ENCODE measurements at places on chromosomes 2 and 18.

- no peak for DNase-seq
Observed at GRCh38 chr2:130754811-130755210, 529 bp upstream of the AMER3 start.

DNA sequence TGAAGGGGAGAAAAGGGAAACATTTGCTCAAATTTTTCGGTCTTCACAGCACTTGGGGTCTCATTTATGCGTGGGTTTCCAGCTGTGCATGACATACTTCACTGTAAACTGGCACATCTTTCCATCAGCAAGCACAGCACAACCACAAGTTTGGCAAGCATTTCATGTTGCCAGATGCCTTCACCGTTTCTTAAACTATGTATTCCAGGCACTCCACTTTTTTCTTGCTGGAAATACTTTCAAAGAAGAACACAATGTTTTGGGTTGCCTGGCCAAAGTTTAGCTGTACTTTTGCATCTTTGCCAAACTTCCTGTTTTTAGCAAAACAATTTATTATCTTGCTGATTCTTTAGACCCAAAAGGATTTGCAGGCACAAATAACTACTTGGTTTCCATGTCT is 194.6 kb upstream of the MEIS1 start:
- no peak for DNase-seq

DNA sequence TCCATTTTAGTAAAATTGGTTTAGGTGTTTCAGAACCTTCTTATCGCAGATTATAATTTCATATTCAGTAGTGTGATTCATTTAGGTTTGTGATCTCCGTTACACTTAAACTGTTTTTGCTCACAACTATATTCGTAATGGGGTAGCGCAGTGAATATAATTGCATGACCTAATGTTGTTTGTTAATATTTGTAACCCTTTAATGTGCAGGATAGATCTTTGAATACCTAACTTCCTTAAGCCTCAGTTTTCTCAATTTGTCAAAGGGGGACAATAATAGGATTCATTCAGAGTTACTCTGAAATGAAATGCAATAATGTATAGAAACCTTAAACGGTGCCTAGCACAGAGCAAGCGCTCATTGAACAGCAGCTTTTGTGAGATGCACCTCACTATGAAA is 558 bp upstream of the ZDBF2 start:
- no peak for DNase-seq

GRCh38 chr2:147644491-147644890 is 200.3 kb upstream of the ACVR2A start:
- DNase-seq = no peak

DNA sequence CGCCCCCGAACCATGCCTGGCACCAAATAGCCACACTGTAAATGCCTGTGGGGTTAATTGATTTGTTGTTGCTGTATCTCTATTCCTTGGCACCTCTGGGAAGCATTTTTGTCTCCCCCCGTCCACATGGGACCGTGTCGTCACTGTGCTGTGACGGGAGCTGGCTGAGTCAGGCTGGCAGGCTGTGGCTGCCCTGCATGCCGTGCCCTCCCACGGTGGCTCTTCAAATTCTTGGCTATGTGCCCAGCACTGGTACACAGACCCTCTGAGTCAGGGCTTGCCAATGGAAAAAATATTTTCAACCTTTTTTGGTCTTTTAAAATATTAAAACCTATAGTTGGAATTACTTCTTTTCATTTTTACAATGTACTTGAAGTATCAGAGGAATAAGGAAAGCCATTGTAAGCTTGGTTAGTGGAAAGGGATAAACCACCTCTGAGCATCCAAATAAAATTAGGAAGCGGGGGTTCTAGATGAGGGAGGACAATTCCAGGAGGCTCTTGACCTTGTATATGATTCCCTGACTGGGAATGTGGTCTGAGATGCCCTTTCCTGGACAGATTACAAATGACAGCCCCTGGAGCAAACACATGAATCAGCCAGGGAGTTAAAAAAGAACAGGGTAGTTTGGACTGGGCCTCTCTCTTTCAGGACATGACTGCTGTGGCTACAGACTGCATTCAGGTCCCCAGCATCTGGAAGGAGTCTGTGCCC is 59.4 kb downstream of the DGKD start:
- no peak for DNase-seq

GRCh38 chr2:75716406-75716805 is 5.7 kb upstream of the GCFC2 start:
- no peak for DNase-seq

DNA sequence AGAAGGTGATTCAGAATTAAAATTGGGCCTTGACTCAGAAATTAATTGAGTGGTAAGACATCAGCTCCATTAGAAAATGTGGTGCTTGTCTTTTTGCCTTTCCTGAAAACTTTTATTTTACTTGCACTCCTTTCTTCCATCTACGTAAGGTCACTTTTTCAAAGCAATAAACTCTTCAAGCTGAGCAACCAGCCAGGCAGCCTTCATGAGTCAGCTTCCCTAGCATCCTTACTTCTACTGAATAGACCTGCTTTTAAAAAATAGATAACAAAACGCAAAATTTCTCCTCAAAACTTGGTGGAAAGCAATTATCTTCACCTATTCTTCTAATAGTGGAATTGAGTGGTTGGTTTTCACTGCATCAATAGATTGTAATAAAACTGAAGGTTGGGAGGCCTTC is 504.2 kb downstream of the ARHGAP15 start:
- DNase-seq = no peak

DNA sequence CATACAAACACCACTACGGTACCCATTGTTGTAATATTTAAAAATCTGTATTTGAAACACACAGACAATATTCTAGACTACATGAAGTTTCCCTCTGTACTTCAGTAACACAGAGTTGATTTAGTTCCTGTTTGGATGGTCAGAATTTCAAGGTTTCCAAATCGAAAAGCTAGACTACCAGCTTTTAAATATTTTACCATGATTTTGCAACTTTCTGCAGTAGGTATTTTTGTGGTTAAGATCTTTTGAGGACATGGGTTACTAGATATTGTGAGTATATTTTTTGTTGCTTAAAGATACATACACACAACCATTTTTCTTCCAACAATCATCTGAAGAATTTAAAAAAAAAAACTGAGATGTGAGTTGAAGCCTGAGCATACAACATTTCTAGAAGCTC is 10.9 kb downstream of the SERPINB5 start:
- DNase-seq = no peak

DNA sequence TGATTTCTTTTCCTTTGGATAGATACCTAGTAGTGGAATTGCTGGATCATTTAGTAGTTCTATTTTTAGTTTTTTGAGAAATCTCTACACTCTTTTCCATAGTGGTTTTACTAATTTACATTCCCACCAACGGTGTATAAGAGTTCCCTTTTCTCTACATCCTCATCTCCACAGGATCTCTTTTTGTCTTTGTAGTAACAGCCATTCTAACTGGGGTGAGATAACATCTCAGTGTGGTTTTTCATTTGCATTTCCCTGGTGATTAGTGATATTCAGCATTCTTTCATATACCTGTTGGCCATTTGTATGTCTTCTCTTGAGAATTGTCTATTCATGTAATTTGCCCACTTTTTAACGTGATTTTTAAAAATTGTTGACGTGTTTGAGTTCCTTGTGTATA is 13.8 kb downstream of the RFTN2 start:
- DNase-seq = no peak

Measured in GM12865 (cell line).